Aorta (tissue), 5 donors: ENCODE measurements at places on chromosomes 11 and 22. TPM values are rescaled to one million over a fixed set of nuclear protein-coding genes. Genes with fewer than 3 reads are reported as not detected.

DEAF1 gene
- 32.2 TPM for total RNA-seq

C22orf31 gene
- total RNA-seq, result not detected

DNA sequence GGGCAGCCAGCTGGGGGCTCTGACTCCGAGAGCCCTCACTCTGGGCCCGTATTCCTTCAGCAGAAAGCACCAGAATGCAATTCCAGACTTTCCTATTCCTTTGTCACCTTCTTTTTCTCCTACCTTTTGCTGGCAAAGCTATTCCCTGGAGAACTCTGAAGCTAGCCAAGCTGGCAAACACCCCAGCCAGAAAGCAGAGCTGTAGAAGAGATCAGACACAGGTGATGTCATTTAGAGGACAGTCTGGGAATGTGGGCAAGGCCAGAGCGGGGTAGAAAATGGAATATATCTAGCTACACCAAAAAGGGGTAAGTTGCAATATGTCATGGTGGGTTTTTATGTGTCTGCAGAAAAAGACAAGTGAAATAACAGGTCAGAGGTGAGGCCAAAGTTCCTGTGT, 205.1 kb downstream of the NXPE2 start:
- H3K27me3 ChIP-seq, result no peaks in the 10 kb centered on the region
- no peak for DNase-seq
- H3K4me3 ChIP-seq, result no peak overlapping the region
- H3K4me1 ChIP-seq, result no peaks in the 10 kb centered on the region
- H3K27ac ChIP-seq, result no peak overlapping the region

GRCh38 chr22:42299586-42300258, 29.3 kb upstream of the TCF20 start:
- no peaks in the 10 kb centered on the region for H3K36me3 ChIP-seq
- H3K27ac ChIP-seq, result no peak overlapping the region
- no peak for DNase-seq
- H3K4me3 ChIP-seq, result no peak overlapping the region
- H3K27me3 ChIP-seq, result no peaks in the 10 kb centered on the region

SAA4 gene
- total RNA-seq, result 0.84 TPM

DNA sequence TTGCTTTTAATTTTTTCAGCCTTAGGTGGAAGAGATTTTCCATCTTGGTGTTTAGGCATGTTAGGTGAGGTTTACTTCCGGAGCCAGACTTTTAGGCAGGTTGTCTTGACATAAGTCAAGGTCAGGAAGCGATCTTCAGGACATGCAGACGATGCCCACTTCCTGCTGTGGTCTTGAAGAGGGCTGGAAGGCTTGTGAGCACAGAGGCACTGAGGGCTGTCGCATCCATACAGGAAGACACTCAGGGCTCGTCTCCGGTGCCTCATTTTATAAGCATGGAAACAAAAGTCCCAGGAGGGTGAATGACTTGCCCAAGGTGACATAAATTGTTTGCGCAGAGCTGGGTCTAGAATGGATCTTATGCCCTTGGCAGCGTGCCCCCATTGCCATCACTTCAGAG, 30.8 kb downstream of the MARK2 start:
- no peaks in the 10 kb centered on the region for H3K4me1 ChIP-seq
- peaks cover 2% of the 10 kb centered on the region for H3K36me3 ChIP-seq
- H3K27ac ChIP-seq, result no peak overlapping the region

- H3K4me3 ChIP-seq, result no peak overlapping the region
- DNase-seq, result no peak
- H3K4me1 ChIP-seq, result no peaks in the 10 kb centered on the region
- H3K36me3 ChIP-seq, result no peaks in the 10 kb centered on the region
Observed at GRCh38 chr11:47104261-47104950, 72.3 kb downstream of the ARFGAP2 start.

DNA sequence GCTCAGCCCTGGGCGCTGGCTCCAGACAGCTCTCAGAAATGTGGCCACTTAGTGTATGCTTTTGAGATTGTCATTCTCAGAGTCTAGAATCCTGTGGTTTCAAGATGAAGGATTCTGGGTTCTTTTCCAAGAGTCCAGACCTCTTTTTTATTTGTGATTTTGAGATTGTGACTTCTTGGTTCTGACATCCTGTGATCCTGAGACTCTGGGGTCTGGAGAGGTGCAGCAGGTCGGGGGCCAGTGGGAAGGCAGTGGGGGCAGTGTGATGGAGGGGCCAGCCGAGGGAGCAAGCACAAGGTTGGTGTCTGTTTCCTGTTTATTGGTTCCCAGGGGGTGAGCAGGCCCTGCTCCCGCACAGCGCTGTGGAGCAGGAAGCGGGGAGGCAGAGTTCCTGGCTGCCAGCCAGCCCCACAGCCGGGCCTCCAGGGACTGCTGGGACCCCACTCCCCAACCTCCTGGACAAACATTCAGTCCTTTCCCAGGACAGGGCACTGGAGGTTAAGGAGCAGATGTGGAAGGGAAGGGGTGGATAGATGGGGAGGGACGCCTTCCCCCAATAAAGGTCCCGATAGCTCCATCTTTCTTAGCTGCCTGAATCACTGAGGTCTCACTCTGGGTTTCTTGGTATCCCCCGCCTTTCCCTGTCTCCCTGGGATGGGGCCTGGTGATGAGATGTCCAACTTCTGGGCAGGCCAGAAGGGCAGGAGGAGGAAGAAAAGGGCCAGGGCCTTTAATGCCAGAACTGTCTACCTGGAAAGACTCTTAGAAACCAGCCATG, 13.7 kb downstream of the ARHGEF17 start:
- no peaks in the 10 kb centered on the region for H3K27me3 ChIP-seq
- H3K4me3 ChIP-seq, result no peak overlapping the region
- peak overlapping the region; percentile 98 for H3K27ac ChIP-seq
- peaks cover 6% of the 10 kb centered on the region for H3K4me1 ChIP-seq
- no peaks in the 10 kb centered on the region for H3K36me3 ChIP-seq

OR2D2 gene
- not detected for total RNA-seq

DNA sequence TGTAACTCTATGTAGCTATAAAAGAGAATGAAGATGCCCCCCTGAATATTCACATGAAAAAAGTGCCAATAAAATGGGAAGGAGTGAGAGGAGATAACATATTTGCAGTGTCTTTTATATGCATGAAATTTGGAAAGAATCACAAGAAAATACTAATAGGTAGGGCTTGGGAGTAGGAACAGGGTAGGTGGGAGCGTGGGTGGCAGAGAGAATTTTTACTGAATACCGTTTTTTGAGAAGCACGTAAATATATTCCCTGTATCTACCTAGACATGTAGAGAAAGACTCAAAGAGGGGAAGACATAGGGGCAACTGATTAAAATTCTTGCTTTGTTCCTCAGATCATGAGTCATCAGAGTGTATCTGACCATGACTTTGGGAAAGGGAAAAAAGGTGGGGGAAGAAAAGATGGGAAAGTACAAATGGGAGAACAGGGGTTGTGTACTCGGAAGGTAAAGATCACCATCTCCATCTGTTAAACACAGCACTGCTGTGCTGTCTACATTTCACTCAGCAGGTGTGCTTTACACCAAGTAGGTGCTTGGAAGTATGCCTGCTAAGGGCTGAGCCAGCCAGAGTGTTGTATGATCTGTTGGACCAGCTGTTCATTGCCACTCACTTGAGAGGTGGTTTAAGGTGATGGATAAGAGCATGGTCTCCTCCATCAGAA, 16.0 kb downstream of the PRR5L start:
- peaks cover 4% of the 10 kb centered on the region for H3K4me1 ChIP-seq
- no peak overlapping the region for H3K4me3 ChIP-seq
- H3K27ac ChIP-seq, result no peak overlapping the region
- no peak for DNase-seq
- H3K27me3 ChIP-seq, result no peaks in the 10 kb centered on the region
- no peaks in the 10 kb centered on the region for H3K36me3 ChIP-seq

- no peaks in the 10 kb centered on the region for H3K27me3 ChIP-seq
- no peaks in the 10 kb centered on the region for H3K4me1 ChIP-seq
- H3K36me3 ChIP-seq, result no peaks in the 10 kb centered on the region
- no peak overlapping the region for H3K4me3 ChIP-seq
- no peak for DNase-seq
Observed at GRCh38 chr22:42562684-42563083, 8.9 kb downstream of the SERHL2 start.

DNA sequence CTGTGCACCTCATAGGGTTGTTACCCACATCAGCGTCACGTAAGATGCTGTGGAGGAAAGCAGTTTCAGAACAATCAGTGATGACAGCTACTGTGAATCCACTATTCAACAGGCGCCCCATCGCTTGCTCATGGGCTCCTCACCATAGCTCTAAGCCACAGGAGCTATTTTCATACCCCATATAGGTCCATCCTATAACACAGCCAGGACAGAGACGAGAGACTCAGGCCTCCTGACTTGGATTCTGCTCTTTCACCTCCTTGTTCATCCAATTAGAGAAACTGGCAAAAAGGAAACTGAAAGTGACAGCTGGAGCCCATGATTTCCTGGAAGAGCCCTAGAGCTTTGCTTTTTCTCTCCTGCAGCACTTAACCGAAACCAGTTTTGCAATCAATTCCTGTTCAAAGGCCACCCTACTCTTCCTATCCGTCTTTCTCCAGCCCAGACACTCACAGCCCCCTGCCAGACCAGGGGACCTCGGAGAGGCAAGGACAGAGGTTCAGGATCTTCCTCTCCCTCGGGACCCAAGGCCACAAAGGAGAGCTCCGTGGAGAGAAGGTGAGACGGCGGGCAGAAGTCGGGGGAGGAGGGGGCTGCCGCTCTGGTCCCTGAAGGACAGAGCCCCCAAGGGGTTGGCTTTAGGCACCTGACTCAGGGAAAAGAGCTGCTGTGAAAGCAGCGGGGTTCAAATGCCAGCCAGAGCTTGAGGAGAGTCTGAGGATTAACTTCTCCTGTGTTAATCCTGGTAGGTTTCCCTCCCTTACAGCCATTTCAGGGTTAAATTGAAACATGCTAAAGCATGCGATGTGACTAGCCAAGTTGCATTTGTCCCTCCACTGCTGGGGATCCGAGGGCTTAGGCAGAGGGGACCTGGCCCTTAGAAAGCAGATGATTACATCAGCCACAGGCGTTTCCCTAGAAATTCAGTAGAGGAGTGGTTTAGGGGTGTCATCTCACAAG, at the start of gene APOL6:
Gene APOL6, plus strand, starts transcription at position 381 of the 960 bp plus-strand sequence. CDS start 7,980 bp downstream, outside the sequence.
- no peak within 1 kb of the TSS for H3K27ac ChIP-seq
- no peaks in the 10 kb centered on the region for H3K36me3 ChIP-seq
- no peak for DNase-seq
- H3K4me1 ChIP-seq, result no peaks in the 10 kb centered on the region
- peak within 1 kb of the TSS; percentile 8 for H3K4me3 ChIP-seq

- no peaks in the 10 kb centered on the region for H3K4me1 ChIP-seq
- no peaks in the 10 kb centered on the region for H3K36me3 ChIP-seq
- H3K27ac ChIP-seq, result peak overlapping the region; percentile 70
Observed at GRCh38 chr22:19992481-19992911, 24.1 kb downstream of the ARVCF start.

DNA sequence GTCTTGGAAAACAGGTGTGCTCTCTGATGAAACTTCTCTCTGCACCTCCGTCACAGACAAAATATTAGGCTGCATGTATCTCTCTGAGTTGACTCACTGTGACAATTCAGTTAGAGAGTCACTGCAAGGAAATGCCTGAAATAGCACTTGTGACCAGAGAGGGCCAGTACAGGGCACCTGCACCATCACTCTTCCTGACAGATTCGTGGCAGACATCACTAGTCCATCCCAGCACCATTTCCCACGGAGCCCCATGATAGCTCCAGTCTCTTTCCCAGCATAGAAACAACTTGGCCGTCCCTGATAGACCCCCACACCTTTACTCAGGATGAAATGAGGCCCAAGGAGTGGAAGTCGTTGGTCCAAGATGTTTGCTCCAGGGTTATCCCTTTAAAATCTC, 73.3 kb upstream of the ISX start:
- no peak overlapping the region for H3K4me3 ChIP-seq
- no peaks in the 10 kb centered on the region for H3K36me3 ChIP-seq
- no peak for DNase-seq
- H3K4me1 ChIP-seq, result no peaks in the 10 kb centered on the region
- no peaks in the 10 kb centered on the region for H3K27me3 ChIP-seq

APOBEC3A gene
- total RNA-seq, result 7.3 TPM

PEX16 gene
- 21.4 TPM for total RNA-seq

CHRM1 gene
- total RNA-seq, result not detected

GRCh38 chr22:45102896-45103420, 60.8 kb upstream of the NUP50 start:
- no peak overlapping the region for H3K27ac ChIP-seq
- H3K4me3 ChIP-seq, result no peak overlapping the region
- no peaks in the 10 kb centered on the region for H3K27me3 ChIP-seq
- DNase-seq, result no peak

DNA sequence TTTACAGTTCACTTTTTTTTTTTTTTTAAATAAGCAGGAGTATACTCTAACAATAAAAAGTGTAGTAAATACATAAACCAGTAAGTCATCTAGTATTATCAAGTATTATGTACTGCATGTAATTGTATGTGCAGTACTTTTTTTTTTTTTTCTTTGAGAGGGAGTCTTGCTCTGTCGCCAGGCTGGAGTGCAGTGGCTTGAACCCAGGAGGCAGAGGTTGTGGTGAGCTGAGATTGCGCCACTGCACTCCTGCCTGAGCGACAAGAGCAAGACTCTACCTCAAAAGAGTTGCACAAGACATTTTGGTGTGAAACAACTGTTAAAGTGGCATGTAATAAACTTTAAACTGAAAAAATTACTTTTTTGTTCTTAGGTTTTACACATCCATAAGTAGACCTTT, 16.7 kb downstream of the BCL2L13 start:
- no peaks in the 10 kb centered on the region for H3K27me3 ChIP-seq
- H3K36me3 ChIP-seq, result no peaks in the 10 kb centered on the region
- DNase-seq, result no peak
- no peak overlapping the region for H3K27ac ChIP-seq

DNA sequence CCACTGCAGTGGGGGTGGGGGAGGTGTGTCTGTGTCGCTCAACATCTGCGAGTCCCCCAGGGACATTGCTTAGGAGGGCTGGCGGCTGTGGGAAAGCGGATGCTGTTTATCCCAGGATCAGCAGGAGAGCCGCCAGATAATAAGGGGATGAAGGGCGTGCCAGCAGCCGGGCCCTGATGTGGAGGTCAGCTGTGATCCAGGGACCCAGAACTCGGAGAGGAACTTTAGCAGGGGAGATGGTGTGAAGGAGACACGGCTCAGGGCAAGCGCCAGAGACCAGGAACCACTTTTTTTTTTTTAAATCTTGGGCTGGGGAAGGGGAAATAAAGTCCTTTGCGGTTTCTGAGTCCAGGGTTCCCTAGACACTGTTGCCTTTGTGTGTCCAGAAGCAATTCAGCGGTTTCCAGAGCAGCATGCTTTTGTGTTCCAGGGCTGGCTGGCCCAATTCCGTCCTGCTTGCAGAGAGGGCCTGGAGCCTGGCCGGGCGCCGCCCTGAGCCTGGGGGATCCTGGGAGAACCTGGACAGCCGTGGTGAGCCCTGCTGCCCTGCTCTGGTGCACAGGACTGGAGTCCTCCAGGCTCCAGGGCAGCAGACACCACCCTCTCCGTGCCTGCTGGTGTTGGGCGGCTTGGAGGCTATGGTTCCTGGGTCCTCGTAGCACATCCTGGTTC, at the start of gene GRAMD4:
Gene GRAMD4, plus strand, starts transcription at position 557 of the 672 bp plus-strand sequence. CDS start 6,414 bp downstream, outside the sequence.
- H3K36me3 ChIP-seq, result no peaks in the 10 kb centered on the region
- H3K4me3 ChIP-seq, result no peak within 1 kb of the TSS
- H3K27me3 ChIP-seq, result no peaks in the 10 kb centered on the region
- no peak within 1 kb of the TSS for H3K27ac ChIP-seq
- H3K4me1 ChIP-seq, result no peaks in the 10 kb centered on the region

PNPLA5 gene
- not detected for total RNA-seq

FAT3 gene
- 37.5 TPM for total RNA-seq
